Psoas muscle (tissue), 8 donors: ENCODE measurements at places on chromosomes 11 and 22. TPM values are rescaled to one million over a fixed set of nuclear protein-coding genes. Genes with fewer than 3 reads are reported as not detected.

The ENTHD1 gene
- not detected for total RNA-seq

- DNase-seq = no peak
These were observed 13.7 kb downstream of the AMOTL1 start for GRCh38 chr11:94781837-94782236.

DNA sequence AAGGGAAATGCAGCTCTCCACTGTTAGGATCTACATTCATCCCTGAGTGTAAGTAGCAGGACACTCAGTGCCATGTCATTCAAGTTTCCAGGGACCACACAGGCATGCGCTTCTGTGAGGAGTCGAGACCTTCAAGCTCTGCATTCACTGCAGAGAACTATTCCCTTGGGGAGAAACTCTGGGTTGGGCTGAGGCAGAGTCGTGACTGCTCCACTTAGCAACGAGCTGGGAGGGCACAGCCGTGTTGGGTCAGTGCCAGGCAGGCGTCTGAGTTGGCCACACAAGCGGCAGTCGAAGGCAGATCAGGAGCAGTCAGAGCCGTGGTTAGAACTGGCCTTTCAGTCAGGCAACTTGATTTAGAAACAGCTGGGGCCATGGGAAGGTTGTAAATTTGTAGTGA, 14.7 kb downstream of the MPEG1 start:
- peak; percentile 82 for DNase-seq

- DNase-seq = no peak
These were observed 123.4 kb downstream of the DSCAML1 start for GRCh38 chr11:117673602-117674001.

DNA sequence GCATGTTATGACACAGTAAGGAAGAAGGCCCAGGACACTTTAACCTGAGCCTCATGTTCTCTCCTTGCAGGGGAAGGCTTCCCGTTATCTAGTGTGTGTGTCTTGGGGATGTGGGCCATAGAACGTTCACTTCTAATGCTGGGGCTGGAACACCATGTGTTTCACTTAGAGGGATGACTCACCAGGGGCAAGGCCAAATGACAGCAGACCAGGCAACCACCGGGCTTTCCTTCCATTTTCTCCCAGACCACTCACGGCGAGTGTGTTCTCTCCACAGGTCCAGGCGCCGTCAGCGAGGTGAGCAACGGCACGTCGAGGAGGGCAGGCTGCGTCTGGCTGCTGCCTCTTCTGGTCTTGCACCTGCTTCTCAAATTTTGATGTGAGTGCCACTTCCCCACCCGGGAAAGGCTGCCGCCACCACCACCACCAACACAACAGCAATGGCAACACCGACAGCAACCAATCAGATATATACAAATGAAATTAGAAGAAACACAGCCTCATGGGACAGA, 964.4 kb downstream of the NTM start:
- DNase-seq = no peak

The TEX12 gene
- not detected for total RNA-seq

DNA sequence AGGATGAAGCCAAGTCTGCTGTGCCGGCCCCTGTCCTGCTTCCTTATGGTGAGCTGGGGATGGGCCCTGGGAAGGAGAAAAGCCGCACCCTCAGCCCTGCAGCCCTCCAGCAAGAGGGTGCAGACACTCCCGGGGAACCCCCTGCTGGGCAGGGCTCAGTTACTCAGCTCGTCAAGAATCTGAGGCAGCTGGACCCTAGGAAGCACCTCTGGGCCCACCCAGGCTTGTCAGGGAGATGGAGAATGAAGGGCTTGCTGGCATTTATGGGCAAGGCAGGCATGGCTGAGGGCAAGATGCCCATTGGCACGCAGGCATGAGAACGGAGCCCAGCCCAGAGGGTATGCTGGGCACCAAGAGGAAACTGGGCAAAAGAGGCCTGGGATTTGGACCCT, 12.9 kb downstream of the RELT start:
- DNase-seq = no peak

DNA sequence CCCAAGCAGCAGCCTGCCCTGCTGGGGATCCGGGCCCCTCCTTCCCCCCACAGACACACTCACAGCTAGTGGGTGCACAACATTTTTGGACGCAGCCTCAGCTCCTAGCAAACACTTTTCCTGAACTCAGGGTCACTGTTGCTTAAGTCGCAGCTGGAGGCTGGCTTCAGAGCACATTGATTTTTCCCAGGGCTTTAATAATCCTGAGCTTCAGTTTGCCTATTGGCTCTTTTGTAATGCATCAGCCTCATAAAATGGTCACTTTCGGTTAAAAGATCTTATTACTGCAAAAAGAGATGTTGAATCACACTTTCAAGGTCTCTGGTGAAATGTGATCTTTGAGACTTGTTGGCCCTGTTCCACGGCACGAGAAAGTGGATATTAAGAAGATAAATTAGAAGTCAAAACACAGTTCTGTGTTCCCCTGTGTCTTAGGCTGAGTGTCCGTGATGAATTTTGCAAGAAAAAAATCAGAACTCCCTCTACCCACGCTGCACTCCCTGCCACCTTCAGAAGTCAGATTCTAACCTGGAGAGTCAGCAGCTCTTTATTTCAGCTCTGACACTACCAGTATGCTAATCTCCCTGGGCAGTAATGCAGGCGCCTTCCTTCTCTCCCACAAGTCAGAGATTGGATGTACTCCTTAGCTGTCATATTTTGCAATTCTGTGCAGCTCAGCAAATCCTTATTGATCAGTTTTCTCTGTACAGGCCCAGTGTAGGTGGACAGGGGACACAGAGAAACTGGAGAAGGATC, 158.2 kb upstream of the E2F8 start:
- peak; percentile 60 for DNase-seq

The LDLRAD3 gene
- 16.0 TPM for total RNA-seq

The DTX4 gene
- total RNA-seq = 1.2 TPM

- DNase-seq = peak; percentile 24
These were observed 25.1 kb downstream of the NUP50 start for GRCh38 chr22:45188779-45189178.

DNA sequence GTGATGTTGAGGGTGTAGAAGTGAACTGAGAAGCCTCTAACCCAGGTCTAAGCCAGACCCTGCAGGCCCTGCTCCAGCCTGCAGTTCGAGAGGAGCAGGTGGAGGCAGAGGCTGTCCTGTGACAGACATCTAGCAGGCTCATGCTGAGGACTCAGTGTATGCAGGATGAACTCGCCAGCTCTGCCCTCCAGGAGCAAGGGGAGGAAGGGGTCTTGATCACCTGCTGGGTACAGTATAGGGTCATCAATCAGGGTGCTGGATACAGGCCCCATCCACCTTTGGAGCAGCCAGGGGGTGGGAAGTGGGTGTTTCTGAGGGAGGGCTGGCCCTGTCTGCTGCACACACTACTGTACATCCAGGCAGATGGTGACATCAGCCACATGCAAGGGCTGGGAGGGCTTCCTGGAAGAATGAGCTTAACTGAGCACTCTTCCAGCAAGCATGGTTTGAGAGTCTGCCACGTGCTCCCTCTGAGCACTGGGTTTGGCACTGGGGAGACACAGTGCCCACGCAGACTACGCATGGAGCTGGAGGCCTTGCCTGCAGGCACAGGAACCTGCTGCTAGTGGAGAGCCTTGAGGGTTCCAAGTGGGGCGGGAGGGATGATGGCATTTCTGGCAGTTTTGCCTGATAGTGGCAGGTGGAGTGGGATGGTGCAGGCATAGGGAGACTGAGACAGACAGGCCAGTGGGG, 9.2 kb downstream of the MAPK8IP1 start:
- peak; percentile 6 for DNase-seq

DNA sequence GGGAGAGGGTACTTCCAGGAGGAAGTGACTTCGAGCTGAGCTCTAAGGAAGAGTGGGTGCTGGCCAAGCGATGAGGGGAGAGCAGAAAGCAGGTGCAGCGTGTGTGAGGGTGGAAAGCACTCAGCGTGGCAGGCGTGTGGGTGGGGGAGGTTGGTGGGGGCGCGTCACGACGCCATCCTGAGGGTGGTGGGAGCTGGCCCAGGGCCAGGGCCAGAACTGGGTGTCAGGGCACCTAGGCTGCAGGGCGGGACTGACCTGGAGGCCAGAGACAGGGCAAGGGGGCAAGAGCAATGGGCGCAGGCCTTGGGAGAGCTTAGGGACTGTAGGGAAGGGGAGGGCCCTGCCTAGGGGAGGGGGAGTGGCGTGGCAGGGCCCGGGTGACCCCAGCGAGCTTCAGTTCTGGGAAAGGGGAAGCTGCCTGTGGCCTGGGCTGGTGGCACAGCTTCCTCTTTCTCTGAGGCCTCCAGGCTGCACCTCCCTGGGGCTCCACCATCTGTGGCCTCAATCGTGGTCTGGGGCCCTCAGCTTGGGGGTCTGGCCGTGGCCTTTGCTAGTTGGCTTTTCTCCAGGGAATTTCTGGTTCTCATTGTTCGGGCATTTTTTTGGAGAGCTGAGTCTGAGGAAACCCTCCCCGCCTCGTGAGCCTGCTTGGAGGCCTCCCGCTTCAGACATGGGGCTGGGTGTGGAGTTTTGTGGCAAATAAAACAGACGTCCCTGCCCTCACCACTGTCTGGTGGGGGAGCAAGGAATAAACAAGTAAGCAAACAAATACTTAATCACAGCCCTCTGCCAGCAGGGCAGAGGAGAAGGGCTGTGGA, 8.9 kb downstream of the RELT start:
- DNase-seq = peak; percentile 76

The SYCE3 gene
- not detected for total RNA-seq

DNA sequence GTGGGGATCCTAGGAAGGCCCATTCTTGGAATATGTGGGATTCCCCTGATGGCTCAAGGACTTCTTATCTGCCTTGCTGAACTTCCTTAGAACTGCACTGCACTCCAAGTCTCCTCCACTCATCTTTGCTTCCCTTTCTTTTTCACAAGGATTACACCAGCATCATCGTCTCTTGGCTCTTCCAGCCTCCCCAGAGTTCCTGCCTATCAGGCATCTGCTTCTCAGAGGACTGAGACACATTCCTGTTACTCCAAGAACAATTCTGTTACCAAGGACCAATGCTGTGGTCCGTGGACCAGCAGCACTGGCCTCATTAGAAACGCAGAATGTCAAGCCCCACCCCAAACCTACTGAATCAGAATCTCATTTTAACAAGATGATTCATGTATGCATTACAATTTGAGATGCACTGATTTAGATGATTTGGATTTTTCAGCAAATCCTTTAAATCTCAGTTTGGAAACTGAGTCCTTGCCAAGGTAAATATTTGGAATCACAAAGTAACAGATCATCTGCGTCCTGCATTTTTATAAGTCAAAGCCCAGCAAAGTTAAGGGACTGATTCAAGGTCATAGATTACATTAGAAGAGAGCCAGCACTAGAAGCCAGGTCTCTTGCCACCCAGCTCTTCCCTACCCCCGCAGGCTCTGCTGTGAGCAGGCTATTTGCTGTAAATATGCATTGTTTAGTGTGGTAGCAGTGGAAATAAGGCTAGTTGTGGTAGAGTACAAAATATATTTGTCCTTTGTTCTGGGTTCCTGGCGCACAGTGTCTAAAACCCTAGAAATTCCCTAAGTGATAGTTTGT, 110.9 kb downstream of the SWAP70 start:
- DNase-seq = no peak

The UBQLNL gene
- not detected for total RNA-seq

GRCh38 chr11:119992171-119993051, 145.5 kb downstream of the TRIM29 start:
- DNase-seq = no peak

GRCh38 chr11:100555931-100556330, 131.2 kb upstream of the ARHGAP42 start:
- DNase-seq = no peak

- DNase-seq = no peak
These were observed 51.9 kb downstream of the IGLL1 start for GRCh38 chr22:23527971-23528740.

GRCh38 chr11:11451501-11452005, 98.5 kb upstream of the CSNK2A3 start:
- no peak for DNase-seq

GRCh38 chr11:121508449-121508848, 55.7 kb upstream of the SORL1-AS1 start:
- no peak for DNase-seq

DNA sequence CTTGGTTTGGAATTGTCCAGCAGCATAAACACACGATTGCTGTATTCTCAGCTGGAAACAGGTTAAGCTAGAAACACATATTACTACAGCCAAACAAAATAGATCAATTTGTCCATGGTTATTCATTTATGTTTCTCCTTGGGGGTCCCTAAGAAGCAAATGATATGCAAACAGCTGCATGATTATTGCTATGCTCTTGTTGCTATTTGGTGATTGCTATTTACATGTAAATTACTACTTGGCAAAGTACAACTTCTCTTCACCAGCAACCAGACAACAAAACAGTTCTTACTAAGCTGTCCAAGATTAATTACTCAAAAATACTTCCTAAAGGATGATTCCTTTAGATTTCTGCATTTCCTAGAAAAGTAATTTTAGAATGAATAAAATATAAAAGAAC, 567.9 kb upstream of the ARHGAP42 start:
- DNase-seq = no peak

GRCh38 chr22:36287881-36288515, 35.1 kb downstream of the APOL1 start:
- DNase-seq = peak; percentile 53

DNA sequence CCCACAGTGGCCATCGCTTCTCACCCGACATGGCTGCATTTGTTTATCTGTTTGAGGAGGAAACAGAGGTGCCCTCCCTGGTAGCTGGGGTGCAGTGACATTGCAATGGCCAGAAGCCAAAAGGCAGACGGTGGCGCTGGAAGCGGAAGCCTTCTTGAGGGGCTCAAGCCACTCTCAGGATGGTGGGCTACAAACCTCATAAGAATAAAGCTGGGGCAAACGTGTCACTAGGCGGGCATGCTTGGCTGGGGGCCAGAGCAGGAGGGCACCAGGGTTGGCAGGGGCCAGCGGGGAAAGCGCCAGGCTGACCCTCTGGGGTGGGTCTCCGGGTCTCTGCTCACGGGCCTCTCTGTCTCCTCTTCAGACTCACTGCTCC, 12.6 kb downstream of the TNNT3 start:
- peak; percentile 57 for DNase-seq

The YAP1 gene
- 110 TPM for total RNA-seq
